HTR-8/SVneo (cell line): ENCODE measurements at places on chromosomes 16 and 17.
A peak's percentile ranks its signal among the peaks of the same experiment; 100 is the strongest.

DNA sequence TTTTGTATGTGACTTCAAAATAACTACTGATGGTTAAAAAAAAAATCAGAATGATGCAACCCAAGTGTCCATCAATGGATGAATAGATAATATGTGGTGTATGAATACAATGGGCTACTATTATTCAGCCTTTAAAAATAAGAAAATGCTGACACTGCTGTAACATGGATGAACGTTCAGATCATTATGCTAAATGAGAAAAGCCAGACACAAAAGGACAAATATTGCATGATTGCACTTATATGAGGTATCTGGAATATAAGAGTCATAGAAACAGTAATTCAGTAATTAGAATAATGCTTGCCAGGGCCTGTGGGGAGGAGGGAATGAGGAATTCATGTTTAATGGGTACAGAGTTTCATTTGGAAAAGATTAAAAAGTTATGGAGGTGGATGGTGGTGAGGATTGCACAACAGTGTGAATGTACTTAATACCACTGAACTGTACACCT, 25.4 kb downstream of the TENT4B start:
- no peak for DNase-seq

DNA sequence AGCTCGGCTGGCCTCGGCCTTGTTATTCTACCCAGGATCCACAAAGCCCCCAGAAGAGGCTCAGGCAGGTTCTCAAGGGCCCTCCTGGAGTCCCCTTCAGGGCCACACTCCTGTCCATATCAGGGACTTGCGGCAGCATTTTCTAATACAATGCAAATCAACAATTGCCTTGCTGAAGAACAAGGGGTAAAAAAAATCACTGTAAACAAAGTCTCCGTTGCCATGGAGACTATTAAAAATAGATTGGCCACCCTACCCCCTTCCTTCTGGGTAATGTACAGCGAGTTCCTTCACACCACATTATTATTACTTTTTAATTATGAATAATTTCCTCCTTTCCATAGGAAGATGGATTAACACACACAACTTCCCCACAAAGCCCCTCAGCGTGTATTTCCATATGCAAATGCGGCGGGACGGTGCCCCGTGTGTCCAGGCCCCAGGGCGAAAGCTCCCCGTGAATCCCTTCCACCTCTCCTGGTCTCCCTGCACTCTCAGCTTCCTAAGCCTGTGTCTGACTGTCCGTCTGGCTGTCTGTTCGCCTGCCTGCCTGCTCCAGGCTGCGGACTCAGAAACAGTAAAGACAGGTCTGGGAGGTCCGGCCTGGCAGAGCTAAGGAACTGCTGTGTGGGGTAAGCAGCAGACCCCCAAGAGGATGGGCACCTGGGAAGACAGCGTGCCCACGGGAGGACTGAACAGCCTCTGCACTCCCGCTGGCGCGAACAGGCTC, 196.6 kb downstream of the RBFOX3 start:
- no peak for DNase-seq

DNA sequence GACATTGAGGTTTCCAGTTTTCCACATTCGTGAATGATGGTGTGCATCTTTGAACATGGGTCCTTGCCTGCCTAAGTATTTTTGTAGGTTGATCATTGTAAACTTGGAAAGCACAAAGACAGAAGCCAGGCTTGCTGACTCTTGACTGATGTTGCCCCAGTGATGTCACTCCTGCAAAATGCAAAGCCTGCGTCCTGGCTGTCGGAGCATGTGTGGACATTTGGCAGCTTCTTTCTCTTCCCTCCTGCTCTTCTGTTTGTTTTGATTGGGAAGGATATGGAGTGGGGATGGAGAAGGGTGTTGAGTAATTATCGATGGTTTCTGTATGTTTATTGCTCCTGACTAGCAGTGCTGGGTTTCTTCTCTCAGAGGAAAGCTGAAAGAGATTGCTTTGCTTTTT, 3.2 kb downstream of the NDE1 start:
- no peak for DNase-seq

DNA sequence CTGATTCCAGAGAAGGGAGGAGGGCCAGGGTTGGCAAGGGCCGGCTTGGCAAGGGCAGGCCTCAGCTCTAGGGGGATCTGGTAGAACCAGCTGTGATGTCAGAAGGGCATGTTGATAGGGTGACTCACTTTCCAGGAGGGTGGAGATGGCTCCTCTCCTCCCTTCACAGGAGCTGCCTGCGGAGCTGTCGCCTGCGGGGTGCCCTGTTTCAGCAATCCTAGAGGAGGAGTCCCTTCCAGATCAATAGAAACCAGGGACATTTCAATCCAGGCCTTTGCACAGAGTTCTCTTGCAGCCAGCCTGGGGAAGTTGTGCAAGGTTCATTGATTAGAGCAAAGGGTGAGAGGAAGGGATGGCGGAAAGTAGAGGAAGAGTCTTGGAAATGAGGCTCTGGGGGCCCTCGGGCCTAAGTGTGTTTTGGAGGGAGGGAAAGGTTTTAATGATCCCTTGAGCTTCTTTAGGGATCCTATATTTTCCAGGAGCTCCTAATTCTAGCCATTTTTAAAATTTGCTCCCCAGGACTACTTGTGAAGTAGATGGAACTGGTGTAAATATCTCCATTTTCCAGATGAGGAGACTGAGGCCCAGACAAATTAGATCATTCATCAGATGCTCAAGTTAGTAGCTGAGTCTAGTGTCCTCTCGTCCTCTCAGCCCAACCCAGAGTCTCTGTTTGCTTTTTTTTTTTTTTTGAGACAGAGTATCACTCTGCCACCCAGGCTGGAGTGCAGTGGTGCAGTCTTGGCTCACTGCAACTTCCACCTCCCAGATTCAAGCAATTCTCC, 24.8 kb upstream of the CSNK2A2 start:
- peak; percentile 61 for DNase-seq

GRCh38 chr17:74460241-74460640, 6.2 kb upstream of the CD300A start:
- no peak for DNase-seq

DNA sequence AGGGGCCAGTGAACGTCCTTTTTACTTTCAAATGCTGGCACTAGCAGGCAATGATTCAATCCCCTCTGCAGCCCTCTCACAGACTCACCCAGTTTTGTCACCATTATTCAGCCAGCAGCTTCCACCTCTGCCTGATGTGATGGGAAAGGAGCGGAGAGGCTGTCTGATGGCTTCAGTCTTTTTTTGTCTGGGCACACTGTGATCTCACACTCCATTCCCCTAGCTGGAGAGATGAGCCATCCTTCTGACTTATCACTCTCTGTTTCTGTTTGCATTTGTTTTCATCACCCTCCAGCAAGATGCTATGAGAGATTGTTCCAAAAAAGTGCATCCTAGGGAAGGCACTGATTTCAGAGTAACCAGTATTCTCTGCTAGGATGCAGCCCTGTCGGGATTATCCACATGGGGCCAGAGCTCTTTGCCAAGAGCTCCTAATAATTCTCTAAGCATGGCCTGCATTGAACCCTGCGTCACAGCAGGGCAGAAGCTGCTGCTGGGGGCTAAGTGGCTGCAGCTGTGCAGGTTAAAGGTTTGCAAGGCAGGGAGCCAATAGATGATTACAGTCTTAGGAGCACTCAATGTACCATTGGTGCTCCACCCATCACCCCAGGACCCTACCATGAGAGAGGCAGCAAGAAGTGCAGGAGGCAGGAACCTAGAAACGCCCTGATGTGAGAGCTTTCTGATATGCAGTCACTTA, 236.1 kb upstream of the C16orf82 start:
- no peak for DNase-seq

DNA sequence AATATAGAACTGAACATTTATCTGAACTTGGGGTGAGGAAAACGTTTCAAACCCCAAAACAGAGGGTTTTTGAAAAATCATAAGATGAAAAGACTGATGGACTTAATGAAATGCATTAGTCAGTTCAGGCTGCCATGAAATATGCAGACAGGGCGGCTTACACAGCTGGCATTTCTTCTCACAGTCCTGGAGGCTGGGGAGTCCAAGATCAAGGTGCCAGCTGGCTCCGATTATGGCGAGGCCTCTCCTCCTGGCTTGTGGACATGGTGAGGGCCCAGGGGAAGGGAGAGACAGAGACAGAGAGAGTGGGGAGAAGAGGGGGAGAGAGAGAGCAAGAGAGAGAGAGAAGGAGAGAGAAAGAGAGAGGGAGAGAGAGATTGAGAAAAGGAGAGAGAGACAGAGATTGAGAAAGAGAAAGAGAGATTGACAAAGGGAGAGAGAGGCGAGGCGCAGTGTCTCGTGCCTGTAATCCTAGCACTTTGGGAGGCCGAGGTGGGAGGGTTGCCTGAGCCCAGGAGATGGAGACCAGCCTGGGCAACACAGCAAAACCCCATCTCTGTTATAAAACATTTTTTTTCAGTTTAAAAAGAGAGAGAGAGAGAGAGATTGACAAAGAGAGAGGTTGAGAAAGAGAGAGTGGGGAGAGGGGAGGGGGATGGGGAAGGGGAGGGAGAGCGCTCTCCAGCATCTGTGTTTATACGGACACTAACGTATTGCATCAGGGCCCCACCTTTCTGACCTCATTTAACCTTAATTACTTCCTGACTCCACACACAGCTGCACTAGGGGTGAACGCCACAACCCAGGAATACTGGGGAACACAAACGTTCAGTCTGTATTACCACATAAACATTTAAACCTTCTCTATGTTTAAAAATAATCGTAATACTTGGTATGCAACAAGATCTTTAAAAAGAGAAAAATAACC, 24.6 kb upstream of the RPH3AL start:
- DNase-seq: no peak

GRCh38 chr17:6938637-6939036, 57.2 kb upstream of the ALOX12 start:
- no peak for DNase-seq
